Spleen (tissue), 13 donors: ENCODE measurements at places on chromosomes 16 and 17. TPM values are rescaled to one million over a fixed set of nuclear protein-coding genes. Genes with fewer than 3 reads are reported as not detected.

- no peak for DNase-seq
Measured at GRCh38 chr17:82517230-82517865, 2.2 kb upstream of the FOXK2 start.

DNA sequence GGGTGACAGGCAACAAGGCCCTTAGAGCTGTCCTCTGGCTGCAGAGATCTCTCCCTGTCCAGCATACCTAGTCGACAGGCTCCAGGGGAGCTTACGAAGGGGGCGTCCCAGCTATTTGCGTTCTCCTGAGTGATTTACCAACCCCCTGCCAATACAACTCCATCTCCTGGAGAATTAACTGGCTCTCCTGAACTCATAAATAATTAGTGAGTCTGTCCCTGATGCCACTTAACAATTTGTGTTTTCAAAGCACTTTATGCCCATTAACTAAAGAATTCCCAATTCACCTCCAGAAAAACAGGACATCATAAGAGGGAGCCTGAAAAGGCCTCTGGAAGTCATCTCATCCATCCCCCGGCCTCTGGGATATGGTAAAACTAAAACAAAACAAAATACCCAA, 26.7 kb downstream of the SDK2 start:
- no peak for DNase-seq

DNA sequence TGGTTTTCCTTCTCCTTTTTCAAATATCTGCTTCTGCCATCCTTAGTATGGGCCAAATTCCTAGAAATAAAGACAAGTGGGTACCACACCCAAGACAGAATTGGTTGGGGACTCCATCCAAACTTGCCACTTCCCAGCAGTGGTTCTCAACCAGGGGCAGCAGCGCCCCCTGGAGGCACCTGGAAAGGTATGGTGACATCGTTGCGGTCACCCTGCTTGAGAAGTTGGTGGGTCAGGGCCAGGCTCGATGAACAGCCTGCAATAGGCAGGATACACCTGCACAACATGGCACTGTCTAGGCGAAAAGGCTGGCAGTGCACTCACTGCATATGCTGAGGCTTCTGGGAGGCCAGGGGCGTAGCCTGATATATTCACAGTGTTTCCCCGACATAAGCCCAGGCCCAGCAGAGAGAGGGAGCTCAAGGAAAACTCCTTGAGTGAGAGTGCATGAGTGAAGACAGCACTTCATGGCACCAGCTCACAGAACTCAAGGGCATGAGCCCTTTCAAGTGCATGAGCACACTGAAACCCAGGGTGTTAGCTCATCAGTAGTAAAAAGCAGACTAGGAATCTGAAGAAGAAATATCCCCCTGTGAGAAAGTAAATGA, 57.7 kb downstream of the CMC2 start:
- DNase-seq = peak; percentile 79

GRCh38 chr17:3526971-3527370, 30.6 kb downstream of the TRPV3 start:
- peak; percentile 33 for DNase-seq

DNA sequence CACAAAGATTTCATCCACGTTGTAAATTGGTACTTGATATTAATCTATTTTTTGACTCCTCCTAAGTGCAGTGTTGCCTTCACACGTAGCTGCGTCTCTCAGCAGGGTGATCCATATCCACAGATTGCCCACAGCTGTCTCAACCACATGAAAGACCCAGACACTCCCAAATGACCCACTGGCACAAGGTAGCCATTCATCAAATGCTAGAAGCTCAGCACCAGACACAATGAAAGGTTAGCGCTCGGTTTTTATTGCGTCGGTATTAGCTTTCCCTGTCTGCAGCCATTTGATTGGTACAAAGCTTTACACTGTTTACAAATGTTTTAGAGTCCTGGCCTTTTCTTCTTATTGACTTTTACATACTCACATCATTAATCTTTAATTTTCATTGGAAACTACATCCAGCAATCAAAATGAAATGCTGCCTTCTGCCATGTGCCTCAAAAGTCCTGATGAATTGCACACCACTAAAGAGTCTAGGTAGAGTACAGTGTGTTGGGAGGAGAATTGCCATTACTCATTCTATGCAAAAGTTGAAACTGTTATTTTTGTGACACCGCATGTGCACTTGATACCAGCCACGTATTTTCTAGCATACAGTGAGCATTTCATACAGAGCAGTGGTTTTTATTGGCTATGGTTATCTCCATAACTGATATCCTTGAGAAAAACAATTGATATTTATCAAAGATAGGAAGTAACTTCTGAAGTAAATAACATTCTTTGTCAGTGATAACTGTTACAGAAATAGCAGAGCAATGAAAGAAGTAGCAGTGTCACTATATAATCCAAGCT, 127.3 kb upstream of the NUDT7 start:
- DNase-seq = no peak

DNA sequence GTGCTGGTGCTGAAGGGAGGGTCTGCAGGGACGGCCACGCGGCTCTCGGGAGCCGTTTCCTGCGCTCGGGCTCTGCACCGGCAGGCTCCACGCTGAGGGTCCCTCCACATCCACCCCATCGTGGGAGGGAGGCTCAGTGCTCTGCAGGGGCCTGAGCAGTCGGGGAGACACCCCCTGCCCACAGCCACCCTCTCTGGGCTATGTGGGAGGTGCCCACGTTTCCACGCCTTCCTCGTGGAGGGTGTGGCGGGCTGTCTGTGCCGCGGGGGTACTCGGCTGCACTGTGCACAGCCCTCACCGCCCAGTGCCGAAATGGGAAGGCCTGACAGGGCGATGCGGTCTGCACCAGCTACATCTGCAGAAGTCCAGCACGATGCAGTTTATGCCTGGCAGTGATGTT, 25.5 kb upstream of the ZNF750 start:
- DNase-seq = peak; percentile 76

- DNase-seq = peak; percentile 77
Measured at GRCh38 chr17:8161289-8162232, 1.2 kb downstream of the VAMP2 start.

- DNase-seq = no peak
Measured at GRCh38 chr16:54243202-54243601, 43.4 kb downstream of the IRX3 start.

DNA sequence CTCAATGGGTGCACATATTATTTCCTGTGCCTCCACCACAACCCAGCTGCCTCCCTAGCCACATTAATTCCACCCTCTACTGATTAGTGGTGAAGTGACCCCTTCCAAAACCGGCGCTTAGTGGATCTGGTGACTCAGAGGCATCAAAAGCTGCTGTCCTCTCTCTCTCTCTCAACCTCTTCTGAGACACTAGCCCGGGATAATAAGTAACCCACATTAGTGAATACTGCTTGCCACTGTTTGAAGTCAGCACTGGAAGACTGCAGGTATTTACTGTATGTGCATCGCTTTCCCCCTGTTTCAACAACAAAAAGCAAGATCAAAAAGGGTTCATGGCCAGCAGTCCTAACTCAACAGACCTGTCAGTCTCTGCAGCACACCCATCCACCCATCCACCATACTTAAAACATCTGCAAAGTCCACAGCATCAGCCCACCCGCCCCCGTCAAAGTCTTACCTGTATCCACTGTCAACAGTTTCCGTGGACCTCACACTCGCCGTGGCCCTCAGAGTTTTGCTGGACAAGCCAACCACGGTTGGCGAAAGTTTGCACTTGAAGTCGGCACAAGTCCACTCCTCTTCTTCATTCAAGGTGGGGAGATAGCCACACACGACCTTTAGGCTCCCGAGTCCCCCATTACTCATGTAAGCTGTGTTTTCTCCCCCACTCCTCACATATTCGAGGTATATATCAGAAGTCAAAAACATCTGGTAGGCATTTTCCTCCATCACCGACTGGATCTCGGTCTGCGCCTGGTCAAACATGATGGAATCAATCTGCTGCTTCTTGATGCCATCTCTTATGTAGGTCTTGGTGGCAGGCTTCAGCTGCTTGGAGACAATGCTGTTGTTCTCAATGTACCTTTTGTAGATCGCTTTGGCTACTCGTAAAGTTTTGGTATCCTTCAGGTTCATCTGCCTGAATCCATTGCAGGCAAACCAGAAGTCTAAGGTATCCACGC, 3.8 kb downstream of the AXIN2 start:
- DNase-seq = no peak

DNA sequence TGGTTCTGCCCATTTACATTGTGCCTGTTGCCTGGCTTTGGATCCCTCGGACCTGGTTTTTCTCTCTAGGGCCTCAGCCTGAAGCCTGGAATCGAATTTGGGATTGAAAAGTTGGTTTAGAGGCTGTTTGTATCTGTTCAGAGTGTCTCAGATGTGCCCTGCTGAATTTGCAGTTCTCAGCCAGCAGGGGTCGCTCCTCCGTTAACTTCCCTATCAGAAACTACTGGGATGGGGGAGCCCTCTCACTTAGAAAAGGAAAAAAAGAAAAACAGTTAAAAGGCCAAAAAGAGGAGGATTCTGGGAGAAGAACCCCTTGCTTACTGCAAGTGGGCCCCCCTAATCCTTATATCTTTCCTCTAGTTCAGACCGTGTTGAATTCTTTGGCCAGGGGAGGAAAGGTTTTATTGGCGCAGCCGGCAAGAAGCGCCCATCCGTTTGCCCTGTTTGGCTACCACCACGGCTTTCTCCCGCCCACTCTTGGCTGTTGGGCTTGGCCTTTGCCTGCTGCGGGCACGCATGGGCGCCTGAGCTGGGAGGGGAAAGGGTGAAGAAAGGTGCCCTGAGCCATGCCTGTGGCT, 8.7 kb downstream of the FZD2 start:
- DNase-seq = no peak

The TBC1D3B gene
- not detected for total RNA-seq

The CHST5 gene
- 0.20 TPM for total RNA-seq

The KRT25 gene
- total RNA-seq = not detected

The KIF19 gene
- 48.2 TPM for total RNA-seq
